H9 (cell line): ENCODE measurements at places on chromosomes 1 and 21.

DNA sequence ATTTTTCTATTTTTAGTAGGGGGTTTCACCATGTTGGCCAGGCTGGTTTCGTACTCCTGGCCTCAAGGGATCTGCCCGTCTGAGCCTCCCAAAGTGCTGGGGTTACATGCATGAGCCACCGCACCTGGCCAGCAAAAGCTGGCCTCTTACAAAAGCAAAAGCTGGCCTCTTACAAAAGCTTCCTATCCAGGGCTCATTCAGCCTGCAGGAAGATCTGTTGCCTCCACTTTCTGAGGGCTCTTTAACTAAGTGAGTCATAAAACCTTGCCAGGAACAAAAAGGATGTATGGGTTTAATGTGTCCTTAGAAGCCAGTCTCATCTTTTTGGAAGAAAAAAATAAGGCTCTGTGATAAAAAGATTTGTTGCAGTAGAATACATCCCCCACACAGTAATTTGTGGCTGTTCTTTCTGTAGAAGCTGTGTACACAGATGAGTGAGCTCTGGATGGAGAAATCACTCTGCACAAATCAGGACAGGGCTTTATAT, 15.0 kb downstream of the HTR1D start:
- no peak for DNase-seq

DNA sequence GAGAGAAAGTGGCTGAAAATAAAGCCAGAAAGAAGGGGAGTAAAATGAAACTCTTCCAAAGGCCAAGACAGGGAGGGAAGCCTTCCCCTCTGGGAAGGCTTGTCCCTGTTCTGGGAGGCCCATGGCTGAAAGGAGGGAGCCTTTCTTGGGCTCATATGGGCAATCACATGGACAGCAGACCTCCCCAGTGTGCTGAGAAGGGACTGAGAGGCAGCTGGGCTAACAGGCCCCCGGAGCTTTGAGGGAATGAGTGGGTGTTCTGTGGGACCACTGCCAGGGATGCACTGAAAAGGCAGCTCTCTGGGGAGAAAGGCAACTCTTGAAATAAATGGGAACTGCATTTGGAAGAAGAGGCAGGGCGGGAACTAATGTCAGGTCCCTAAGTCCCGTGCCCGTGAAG, 39.1 kb downstream of the KANK4 start:
- no peak for DNase-seq

GRCh38 chr1:186987769-186988168, 159.0 kb downstream of the PLA2G4A start:
- no peak for DNase-seq

GRCh38 chr1:247089616-247090375, 11.2 kb upstream of the ZNF670 start:
- DNase-seq: no peak
